ENCODE measurements at places on chromosomes 4 and X.

GRCh38 chrX:10280071-10280470, 123.3 kb downstream of the CLCN4 start:
- no peak for DNase-seq

DNA sequence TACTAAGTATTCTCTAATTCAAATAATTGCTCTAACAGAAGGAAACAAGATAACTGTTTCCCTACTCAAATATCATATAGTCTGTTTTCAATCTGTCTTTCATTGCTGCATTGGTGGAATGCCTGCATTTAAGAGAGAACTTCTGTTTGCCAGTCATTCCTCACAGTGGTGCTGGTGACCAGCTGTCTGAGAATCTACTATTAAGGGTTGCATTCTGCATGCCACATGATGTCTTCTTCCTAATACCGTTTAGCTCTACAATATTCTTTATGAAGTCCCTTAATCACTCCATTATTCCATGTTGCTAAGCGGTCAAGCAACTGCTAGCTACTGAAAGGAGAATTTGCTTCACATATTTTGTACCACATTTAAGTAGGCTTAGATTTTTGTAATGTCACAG, 167.1 kb upstream of the CENPE start:
- no peak for DNase-seq

- peak; percentile 41 for DNase-seq
These were observed 251.4 kb upstream of the DDX53 start for GRCh38 chrX:22748093-22748999.

DNA sequence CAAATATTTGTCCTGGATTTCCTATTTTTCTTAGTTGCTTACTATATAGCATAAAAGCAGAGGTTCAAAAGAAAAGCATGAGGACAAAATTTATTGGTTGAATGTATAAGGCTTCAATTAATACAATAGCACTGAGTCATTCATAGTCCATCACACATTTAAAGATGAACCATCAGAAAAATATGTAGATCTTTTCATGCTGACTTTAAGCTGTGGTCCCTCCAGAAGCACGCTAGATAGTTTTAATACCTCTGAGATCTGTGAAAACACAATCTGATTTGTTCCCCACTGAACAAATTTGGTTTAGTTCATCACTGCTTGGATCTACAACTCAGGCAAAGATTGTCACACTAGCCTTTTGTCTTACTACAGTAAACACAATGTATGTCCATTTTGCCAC, 377.2 kb upstream of the ANXA10 start:
- DNase-seq, result no peak

DNA sequence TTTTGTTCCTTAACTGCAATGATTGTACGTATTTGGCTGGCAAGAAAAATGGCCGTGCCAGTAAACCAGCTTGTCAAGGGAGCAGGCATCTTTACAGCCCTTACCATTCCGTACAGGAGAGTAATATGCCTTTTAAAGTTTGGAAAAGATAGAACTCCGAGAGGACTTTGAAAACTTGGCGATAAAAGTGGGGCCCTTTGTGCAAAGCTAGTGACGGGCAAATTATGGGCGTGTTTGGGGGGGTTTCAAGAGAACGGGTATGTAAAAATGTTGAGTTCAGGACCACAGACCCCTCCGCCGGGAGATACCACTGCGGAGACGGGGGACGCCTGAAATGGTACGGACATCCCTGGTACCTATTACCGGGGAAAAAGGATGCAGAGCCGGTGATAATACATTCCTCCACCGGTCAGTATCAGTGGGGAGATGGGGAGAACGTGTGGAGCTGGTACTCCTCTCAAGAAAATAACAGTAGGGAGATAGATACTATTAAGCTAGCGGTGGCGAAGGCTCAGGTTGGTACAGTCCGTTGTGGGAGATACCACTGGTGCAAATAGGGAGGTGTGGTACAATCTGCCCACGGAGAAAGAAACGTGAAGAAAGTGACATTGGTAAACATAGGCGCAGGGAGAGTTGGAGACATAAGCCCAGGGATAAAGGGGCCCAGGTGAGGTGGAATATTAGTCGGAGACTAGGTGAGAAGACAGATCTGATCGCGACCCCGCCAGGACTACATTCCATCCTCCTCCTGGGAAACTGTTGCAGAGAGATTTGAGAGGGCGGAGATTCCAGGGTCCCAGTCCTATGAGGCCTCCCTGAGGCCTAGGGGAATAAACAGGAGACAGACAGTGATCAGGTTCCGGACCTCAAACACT, 14.5 kb downstream of the SPACA5 start:
- DNase-seq, result peak; percentile 73

DNA sequence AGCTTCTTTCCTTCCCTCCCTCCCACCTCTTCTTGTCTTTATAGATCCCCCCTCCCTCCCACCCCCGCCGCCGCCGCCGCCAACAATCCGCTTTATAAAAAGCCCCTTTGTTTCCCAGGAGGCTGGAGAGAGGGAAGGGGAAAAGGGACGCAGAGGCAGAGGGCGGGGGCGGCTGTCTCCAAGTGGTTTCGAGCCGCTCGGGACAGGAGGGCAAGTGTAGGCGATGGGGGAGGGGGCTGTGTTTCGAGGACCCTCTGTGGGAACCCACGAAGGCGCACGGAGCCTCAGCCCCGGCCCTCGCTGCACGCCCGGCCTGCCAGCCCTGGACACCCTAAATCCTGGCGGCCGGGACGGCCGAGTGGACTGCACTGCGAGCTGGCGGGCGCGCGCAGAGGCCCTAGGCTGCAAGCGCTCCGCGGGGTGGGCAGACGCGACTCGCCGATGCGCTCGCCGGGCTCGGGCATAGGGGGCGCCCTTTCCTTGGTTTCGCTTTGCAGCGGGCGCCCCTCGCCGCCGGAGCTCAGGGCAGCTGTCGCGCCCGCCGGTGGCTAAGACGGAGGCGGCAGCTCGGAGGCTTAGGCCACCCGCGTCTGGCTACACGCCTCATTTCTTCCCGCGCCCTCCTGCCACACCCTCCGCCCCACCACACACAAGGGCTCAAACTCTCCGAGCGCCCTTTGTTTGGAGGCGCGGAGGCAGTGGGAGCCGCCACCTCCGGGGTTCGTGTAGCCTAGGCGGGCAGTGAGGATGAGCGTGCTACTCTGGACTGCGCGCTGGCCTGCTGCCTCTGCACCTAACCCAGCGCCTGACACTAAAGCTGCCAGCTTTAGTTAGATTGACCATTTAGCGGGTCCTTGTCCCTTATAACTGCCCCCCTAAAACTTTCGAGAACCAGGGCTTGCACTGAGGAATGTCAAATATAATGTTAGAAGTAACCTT, 2.2 kb downstream of the MAMLD1 start:
- peak; percentile 59 for DNase-seq

GRCh38 chr4:80529026-80529425, 193.5 kb downstream of the CFAP299 start:
- no peak for DNase-seq

GRCh38 chrX:15438332-15438731, 54.1 kb upstream of the VEGFD start:
- no peak for DNase-seq

GRCh38 chr4:123488916-123489315, 92.3 kb downstream of the SPRY1 start:
- no peak for DNase-seq

DNA sequence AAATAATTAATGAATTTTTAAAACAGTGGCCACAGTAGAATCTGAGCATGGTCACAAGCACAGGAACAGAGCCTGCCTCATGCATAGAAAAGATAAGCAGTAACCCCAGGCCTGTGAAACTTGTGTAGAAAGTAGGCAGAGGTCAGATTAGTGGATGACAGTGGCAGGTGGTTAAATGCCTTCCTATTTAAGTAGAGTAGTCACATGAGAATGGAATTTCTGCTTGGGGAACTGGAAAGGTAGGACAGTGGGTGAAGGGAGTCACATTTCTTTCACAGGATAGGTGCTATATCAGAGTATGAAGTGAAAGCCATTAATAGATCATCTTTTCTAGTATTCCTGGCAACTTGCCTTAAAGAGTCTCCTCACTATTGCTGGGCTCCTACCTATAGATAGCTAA, 34.9 kb upstream of the ASB12 start:
- DNase-seq, result no peak

DNA sequence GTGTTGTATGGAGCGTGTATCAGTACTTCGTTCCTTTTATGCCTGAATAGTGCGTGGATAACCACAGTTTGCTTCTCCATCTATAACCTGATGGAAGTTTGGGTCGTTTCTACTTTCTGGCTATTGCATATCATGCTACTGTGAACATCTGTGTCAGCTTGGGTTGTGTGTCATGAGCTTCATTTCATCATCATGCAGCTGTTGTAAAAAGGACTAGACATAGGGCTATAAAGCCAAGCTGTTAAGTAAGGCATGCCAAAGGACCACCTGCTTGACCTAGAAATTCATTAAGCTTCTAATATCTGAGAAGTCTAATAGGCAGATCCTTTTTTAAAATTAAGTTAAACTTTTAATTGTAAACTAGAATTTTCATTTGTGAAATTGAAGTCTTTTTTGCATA, 18.4 kb downstream of the SMS start:
- no peak for DNase-seq

GRCh38 chrX:18871970-18872369, 111.9 kb downstream of the PHKA2 start:
- no peak for DNase-seq

GRCh38 chr4:82629238-82630000, 67.6 kb upstream of the TMEM150C start:
- no peak for DNase-seq

All from NCI-H1092 (cell line).